ENCODE measurements at places on chromosomes 13 and 19.

DNA sequence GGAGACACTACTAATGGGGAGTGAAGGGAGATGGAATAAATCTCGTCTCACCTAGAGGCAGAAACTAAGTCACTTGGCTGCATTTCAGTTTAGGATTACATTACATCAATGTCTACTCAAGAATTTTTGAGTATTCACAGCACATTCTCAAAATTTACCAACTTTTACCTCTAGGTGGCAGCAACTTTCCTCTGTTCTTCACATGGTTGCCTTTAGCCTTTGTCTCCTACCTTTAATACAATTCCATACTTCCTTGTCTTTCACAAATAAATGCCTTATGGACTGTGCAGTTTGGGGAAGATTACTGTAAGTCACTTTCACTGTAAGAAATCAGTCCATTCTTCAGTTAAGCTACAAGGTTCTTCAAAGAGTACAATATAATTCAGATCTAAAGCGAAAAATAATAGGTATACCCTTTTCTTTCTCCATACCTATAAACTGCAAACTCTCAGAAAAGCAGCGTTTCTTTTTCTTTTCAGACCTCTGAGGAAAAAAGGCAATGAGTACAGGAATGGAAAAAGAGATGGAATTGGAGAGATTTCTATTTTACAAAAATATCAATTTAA, 379.4 kb downstream of the KLF12 start:
- peak; percentile 71 for DNase-seq

DNA sequence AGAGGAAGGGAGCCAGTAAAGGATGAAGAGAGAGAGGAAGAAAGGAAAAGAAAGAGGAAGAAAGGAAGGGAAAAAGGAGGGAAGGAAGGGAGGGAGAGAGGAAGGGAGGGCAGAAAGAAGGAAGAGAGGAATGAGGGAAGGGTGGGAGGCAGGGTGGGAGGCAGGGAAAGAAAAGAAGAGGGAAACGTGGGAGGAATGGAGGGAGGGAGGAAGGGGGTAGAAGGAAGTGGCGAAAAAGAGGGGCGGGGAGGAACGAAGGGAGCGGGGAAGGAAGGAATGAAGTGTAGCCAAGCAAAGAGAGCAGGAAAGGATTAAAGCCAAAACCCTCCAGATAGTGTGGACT, 53.1 kb downstream of the SOX1 start:
- DNase-seq = no peak

DNA sequence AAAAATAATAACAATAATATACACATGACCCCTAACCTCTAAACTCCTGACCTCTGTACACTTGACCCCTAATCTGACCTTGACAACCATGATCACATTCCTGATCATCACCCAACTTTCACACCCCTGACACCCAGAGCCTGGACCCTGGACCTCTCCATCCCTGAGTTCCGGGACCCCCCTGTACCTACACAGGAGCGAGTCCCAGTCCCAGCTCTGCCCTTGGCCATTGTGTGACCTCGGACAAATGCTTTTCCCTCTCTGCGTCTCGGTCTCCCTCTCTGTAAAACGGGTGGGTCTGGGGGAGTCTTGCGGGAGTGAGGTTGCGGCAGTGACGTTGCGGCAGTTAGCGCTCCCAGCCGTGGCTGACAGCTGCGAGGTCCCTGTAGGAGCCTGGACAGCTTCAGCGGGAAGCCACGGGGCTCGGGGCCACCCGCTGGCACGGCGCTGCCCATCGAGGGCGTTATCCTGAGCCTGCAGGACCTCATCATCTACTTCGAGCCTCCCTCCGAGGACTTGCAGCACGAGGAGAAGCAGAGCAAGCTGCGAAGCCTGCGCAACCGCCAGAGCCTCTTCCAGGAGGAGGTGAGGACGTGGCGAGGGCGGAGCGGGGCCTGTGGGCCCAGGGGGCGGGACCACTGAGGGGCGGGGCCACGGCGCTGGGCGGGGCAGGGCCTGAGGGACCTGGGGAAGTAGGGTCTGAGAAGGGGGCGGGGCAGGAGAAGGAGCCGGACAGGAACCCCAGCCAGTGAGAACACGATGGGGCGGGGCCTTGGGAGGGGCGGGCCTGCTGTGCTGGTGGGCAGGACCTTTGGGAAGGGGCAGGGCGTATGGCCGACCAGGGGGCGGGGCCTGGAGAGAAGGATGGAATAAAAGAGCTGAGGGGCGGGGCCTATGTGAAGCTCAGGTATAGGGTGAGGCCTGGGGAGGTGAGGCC, 19.2 kb downstream of the RYR1 start:
- DNase-seq = peak; percentile 24

GRCh38 chr13:85864963-85865530, 65.8 kb upstream of the SLITRK6 start:
- DNase-seq = peak; percentile 68

- no peak for DNase-seq
Observed at GRCh38 chr19:38135150-38135998, 88.6 kb downstream of the DPF1 start.

DNA sequence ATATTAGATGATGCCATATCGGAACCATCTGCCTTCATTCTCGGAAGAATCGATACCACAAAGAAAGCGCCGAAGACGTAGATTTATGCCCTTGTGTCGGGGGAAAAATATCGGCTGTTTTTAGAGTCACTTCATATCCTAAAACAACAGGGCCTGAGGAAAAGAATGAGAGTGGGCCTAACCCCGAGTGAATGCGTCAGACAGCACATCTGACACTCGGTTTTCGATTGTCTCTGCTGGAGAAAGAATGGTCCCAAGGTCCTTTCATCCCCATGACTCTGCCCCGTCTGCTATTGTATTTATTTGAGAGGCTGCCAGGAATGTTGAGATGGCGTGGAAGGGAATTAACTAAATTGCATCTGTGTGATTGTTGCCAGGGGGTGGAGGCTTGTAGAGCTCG, 46.1 kb downstream of the CHST8 start:
- DNase-seq = no peak

- DNase-seq = no peak
Observed at GRCh38 chr13:46340631-46341111, 46.4 kb downstream of the RUBCNL start.

GRCh38 chr13:100666124-100666523, 8.5 kb downstream of the TMTC4 start:
- no peak for DNase-seq

GRCh38 chr19:42059196-42059595, 10.8 kb downstream of the GRIK5 start:
- DNase-seq = no peak

- peak; percentile 33 for DNase-seq
Observed at GRCh38 chr19:7333198-7334118, 15.3 kb upstream of the ARHGEF18 start.

- peak; percentile 83 for DNase-seq
Observed at GRCh38 chr19:1568320-1569019, at the start of gene MEX3D. TSS of gene MEX3D (minus strand) at chr19:1568325. CDS start at chr19:1568058, 267 bp downstream.

DNA sequence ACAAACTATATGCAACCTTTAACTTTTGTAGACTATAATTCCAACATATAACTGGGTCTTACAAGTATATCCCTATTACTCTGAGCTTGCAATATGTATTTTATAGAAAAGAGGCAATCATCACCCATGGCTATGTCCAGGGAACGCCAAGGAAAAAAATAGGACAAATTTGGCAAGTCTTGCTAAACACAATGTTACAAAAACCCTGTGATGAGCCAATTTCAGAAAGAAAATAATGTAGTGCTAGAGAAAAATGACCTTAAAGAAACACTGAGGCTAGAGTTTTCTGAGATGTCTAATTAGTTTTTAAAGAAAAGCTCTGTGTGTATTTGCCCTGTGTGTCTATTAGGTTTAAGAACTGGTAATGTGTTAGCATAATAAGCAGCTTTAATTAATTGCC, 68.0 kb upstream of the FREM2 start:
- DNase-seq = no peak

DNA sequence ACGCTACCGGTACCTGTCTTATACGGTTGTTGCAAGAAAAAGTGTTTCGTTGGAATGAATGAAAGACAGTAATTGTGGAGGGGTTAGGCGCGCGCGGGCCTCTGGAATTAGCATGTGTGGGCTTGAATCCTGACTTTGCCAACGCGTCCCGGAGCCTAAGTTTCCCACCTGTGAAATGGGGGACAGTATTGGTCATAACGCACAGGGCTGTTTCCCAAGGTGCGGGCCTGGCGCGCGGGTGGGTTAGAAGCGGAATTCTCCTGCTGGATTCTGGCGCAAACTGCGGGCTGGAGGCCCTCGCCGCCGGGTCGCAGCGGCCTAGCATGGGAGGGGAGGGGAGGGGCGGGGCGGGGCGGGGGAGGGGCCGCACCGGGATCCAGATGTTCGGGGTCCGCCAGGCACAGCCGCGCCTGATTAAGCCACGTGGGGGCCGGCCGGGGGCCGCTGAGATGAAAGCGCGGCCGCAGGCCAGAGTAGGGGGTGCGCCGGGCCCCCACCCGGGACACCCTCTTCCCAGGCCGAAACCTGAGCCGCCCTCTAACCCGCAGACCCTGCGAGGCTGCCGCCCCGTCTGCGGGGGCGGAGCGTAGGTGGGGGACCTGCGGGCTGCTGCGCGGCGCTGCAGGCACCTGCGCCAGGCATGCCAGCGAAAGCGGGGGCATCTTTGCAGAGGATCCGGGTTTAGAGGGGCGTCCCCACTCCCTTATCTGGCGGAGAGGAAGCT, 1.2 kb upstream of the TMEM59L start:
- DNase-seq = no peak

- DNase-seq = no peak
Observed at GRCh38 chr13:113914333-113915011, 50.6 kb upstream of the GAS6 start.

DNA sequence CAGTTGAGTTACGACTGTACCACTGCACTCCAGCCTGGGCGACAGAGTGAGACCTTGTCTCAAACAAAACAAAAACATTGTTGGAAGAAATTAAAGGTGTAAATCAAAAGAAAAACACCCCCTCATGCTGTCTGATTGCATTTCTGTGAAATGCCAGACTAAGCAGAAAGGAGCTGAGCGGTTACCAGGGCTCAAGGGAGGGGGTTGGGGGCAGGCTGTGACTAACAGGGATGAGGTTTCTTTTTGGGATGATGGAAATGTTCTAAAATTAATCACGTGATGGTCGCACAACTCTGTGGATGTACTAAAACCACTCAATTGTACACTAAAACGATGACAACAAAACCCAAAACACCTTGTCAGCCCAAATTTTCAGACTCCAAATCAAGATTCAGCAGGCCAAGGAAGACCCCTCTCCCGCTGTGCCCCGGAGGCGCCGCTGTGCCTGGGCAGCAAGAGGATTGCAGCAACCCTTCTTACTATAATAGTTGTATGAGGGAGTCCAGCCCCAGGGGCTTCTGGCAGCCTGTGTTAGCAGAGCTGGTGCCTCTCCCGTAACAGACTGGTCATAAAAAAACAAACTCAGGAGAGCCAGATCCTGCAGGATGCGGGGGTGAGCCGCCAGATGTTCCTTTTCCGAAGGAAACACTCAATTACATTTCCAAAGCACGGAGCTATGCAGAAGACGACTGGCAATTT, 20.9 kb downstream of the CAPS start:
- DNase-seq = peak; percentile 45

Measured in ELR (cell line).